ENCODE measurements at places on chromosomes 2 and 18. TPM values are rescaled to one million over a fixed set of nuclear protein-coding genes. Genes with fewer than 3 reads are reported as not detected.

GRCh38 chr2:141381946-141382345 is 748.9 kb downstream of the LRP1B start:
- DNase-seq = no peak

GRCh38 chr2:18588049-18588448 is 1.3 kb downstream of the NT5C1B start:
- DNase-seq = no peak

DNA sequence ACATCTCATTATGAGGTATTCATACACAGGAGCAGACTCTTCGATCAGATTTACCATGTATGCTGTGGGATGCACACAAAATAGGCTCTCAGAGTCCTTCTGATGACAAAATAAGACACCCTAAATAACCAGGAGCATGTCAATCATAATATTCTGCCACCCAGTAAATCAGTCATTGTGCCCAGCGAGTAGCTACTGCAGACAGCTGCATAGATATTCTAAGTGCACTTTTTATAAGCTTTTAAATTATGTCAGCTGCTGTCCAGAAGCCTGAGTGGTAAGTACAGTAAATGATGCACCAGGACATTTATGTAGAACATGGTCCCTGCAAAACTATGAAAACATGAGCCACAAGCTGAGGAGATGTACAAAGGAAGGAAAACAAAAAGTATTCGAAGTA is 102.9 kb downstream of the CCDC141 start:
- DNase-seq = no peak

The CD226 gene
- 1.4 TPM for total RNA-seq

GRCh38 chr2:12412898-12413305 is 303.8 kb upstream of the TRIB2 start:
- no peak for DNase-seq

The TFCP2L1 gene
- total RNA-seq = 4.9 TPM

DNA sequence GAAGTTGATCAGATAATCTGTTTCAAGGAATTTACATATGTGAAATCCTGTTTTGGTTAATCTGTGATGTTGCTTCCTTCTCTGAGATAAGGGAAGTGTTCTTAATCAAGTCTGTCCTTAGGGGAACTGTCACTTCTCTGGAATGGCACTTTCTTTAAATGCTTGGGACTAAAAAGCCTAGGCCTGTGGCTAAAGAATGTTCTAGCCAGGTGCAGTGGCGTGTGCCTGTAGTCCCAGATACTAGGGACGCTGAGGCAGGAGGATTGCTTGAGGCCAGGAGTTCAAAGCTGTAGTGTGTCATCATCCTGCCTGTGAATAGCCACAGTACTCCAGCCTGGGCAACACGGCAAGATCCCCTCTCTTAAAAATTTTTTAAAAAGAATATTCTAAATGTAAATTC is 217.6 kb upstream of the SIX3 start:
- no peak for DNase-seq

GRCh38 chr2:47536696-47537095 is 133.7 kb downstream of the MSH2 start:
- DNase-seq = no peak

DNA sequence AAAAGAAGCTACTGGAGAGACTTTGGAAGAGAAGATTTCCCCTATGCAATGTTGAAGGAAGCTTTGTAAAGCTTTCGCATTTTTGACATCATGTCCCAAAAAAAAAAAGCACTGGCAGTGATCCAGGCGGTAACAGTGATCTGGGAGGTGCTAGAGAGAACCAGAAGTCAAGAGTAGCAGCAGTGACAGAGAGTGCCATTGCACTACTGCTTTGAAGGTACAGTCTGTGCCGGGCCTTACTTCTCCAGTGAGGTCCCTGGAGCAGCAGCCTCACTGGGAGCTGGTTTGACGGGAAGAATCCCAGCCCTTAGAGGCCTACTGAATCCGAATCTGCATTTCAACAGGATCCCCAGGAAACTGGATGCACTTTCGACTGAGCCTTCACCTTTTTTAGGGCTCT is 50.9 kb upstream of the ATL2 start:
- DNase-seq = no peak

The KCNG2 gene
- total RNA-seq = 0.49 TPM

GRCh38 chr2:133608291-133608690 is 40.0 kb upstream of the NCKAP5 start:
- DNase-seq = no peak

- no peak for DNase-seq
Observed at GRCh38 chr2:52933878-52934277, 833.7 kb upstream of the CHAC2 start.

The CD28 gene
- 5.5 TPM for total RNA-seq

The SNED1 gene
- 9.7 TPM for total RNA-seq

The EMILIN1 gene
- total RNA-seq = 66.1 TPM

GRCh38 chr18:27135504-27136207 is 49.5 kb downstream of the CHST9 start:
- no peak for DNase-seq

The RAB1A gene
- total RNA-seq = 78.1 TPM

GRCh38 chr18:47163241-47163640 is 12.9 kb downstream of the IER3IP1 start:
- DNase-seq = no peak

The TUBA3E gene
- not detected for total RNA-seq

GRCh38 chr2:70214953-70215549 is 24.2 kb upstream of the C2orf42 start:
- no peak for DNase-seq

The HOXD11 gene
- total RNA-seq = not detected

- DNase-seq = no peak
Observed at GRCh38 chr2:176158186-176158591, 1.1 kb downstream of the HOXD3 start.

- DNase-seq = no peak
Observed at GRCh38 chr2:100484390-100484789, 14.1 kb downstream of the NMS start.

The GALNT3 gene
- 20.3 TPM for total RNA-seq

The TNFRSF11A gene
- total RNA-seq = 3.0 TPM

DNA sequence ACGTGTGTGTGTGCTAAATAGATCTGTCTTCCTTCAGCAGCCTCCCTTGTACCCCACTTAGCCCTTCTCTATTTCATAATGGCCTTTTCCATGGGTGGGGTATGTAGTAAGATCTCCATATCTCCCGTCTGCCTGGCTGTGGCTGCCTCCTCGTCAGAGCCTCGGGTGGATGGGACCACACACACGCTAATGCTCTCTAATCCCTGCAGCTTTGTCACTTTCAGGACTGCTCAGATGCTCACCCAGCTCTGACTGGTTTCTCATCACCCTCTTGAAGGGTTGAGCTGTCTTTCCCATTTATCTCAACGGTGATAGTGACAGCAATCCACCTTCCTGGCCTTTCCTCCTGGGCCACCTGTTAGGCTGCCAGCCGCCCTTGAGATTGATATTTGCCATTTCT is 95.3 kb downstream of the DCC start:
- no peak for DNase-seq

The DLX2 gene
- 0.99 TPM for total RNA-seq
